ENCODE measurements at places on chromosomes 1 and 21.

DNA sequence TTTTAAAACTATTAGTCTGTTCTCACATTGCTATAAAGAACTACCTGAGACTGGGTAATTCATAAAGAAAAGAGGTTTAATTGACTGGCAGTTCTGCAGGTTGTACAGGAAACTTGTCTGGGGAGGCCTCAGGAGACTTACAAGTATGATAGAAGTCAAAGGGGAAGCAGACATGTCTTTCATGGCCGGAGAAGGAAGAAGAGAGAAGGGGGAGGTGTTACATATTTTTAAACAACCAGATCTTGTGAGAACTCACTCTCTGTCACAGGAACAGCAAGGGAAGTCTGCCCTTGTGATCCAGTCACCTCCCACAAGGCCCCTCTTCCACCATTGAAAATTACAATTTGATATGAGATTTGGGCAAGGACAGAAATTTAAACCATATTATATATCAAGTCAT is 55.9 kb downstream of the CLIC4 start:
- no peak for DNase-seq

GRCh38 chr1:45381243-45381642 is 41.0 kb upstream of the MUTYH start:
- no peak for DNase-seq

DNA sequence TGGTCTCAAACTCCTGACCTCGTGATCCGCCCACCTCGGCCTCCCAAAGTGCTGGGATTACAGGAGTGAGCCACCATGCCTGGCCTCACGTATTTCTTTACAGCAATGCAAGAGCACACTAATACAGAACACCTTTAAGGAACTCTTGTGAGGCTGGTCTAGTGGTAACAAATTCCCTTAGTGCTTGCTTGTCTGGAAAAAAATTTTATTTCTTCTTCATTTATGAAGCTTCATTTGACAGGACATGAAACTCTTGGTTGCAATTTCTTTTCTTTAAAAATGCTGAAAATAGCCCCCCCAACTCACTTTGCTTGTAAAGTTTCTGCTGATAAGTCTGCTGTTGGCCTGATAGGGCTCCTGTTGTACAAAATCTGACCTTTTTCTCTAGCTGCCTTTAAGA is 248.8 kb downstream of the SMYD3 start:
- DNase-seq = no peak

DNA sequence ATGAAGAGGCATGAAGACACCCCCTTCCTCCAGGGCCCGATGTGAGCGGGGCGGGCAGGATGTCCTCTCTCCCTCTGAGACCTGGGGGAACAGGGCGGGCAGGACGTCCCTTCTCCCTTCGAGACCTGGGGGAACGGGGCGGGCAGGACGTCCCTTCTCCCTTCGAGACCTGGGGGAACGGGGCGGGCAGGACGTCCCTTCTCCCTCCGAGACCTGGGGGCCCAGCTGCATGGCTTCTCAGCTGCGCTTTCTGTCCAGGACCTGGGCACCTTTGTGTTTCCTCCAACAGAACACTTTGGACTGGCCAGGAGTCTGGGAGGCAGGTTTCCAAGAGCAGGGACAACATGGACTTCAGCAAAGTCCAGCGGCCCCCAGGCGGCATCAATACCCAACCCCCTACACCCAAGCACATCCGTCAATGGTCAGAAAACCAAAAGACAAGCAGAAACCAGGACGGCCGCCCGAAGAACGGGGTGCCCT is 30.8 kb upstream of the ADARB1 start:
- no peak for DNase-seq

GRCh38 chr1:220271706-220272046 is 577 bp downstream of the RAB3GAP2 start:
- DNase-seq = no peak

- DNase-seq = no peak
Observed at GRCh38 chr1:113269168-113269963, 120.9 kb upstream of the MAGI3 start.

DNA sequence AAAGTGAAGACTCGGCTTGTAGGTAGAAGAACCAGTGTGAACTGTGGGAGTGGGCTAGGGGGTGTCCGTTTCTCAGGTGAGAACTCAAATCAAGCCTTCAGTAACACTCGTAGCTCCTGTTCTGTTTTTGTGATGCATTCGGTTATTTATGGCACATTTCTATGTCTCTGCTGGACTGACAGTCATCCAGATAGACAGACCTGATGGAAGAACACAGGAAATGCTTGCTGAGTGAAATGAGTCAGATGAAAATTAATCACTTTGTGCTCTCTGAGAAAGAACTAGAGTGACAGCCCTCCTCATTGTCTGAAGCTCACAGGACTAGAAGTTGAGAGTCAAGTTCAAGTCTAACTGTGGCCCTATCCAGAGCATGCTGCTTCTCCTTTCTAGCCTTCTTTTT is 360.1 kb upstream of the PLXNA2 start:
- DNase-seq = no peak

- DNase-seq = no peak
Observed at GRCh38 chr21:38839328-38840286, 33.9 kb downstream of the ETS2 start.

- no peak for DNase-seq
Observed at GRCh38 chr1:145795257-145795881, 28.5 kb downstream of the RNF115 start.

DNA sequence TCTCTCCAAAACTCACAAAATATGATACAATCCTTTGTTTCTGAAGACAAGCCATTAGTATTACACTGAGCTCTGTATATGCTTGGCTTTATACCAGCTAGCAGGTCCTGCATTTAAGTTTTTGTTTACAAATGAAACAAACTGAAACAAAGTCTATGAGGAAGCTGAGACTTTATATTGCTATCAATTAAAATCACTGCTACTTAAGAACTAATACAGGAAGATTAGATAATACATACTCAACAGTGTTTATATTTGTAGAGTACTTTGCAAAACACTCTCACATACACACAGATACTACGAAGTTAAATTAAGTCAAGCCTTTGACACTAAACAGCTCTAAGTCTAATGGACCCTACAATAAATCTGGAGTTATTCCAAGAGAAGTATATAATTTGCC is 247.4 kb downstream of the CRB1 start:
- DNase-seq = no peak

GRCh38 chr1:53577761-53578100 is 118.5 kb downstream of the DMRTB1 start:
- DNase-seq = no peak

DNA sequence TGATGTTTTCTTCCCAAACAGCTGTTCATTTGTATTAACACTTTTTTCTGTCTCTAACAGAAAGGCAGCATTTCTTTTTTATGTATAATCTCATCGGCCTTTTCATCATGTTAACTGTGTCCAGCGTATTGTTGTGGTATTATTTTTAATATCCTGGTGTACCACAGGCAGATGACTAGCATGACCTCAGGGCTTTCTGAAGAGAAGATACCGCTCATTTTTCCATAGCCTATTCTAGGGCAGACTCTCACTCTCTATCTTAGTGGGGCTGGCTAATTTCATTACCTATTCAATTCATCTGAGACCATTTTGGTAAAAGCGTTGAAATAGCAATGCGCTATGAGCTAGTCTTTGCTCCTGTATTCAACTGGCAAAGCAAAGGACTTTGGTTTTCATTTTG is 209.9 kb downstream of the SDCCAG8 start:
- no peak for DNase-seq

DNA sequence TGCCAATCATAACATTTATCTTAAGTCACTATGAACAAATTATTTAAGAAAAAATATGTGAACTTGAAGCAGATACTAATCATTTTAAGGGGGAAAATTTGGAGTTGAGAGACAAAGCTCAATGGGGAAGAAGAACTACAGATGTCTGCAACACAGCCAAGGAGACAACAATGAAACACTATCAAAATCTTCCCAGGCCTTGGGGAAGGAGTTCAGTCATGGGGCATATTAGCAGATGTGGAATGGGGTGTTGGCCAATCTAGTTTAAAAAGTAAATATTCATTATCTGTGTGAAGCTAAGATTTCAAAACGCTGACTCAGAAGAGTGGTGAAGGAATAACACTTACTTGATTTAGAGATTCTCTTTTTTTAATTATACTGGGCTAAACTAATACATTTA is 671.6 kb upstream of the ZP4 start:
- DNase-seq = no peak

DNA sequence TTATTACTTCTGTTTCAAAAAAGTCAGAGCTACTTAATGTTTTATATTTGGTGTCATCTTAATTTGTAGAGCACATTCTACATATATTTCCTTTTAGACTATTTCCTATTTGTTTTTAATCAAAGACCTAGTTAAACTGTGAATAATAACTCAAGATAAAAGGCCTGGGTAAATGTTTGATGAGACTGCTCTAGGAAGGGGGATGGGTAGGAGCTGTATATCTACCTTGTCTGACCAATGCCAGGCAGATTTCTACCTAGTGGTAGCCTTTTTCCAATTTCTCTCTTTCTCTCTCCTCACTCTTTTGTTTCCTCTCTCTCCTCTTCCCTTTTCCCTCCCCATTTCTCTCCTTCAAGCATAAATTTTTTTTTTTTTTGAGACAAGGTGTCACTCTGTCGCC is 31.9 kb upstream of the IVNS1ABP start:
- DNase-seq = no peak

DNA sequence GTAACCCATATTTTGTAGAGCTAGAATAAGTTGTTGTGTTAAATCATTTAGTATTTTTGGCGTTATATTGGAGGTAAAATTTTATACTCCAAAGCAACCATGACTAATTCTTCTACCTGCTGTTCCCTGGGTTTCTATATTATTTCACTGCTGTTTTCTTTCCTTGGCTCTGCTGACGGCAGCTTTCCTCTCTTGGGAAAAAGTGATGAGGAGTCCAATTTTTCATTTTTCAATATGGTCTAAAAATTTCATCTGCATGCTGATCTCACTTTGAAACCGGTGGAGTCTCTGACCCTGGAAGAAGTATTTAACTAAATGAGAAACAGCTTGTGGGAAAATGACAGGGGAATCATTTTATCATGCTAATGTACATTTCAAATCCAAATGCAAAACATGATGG is 110.2 kb downstream of the IFI44 start:
- DNase-seq = no peak

- DNase-seq = no peak
Observed at GRCh38 chr1:26045722-26046245, at the start of gene SLC30A2. Gene SLC30A2, minus strand, starts transcription at chr1:26046118. Its CDS starts 222 bp downstream, at chr1:26045896.

DNA sequence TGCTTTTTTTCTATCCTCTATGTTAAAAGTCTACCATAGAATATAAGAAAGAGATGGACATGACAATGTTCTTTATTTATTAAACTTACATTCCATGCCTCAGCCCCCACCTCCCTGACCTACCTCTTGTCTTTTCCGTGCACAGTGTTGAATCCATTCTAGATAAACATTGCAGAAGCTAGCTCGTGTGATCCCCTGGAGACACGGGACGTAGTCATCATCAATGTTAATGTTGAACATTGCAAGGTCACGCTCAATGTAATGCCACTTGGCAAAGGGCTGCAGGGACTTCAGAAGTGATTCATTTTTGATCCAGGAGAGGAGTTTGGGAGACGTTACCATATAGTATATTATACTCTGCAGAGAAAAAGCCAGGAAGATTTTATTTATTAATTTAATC is 66.4 kb downstream of the NTPCR start:
- no peak for DNase-seq

- no peak for DNase-seq
Observed at GRCh38 chr1:70465911-70466310, 54.8 kb downstream of the CTH start.

GRCh38 chr1:98704971-98705370 is 43.5 kb downstream of the SNX7 start:
- no peak for DNase-seq

DNA sequence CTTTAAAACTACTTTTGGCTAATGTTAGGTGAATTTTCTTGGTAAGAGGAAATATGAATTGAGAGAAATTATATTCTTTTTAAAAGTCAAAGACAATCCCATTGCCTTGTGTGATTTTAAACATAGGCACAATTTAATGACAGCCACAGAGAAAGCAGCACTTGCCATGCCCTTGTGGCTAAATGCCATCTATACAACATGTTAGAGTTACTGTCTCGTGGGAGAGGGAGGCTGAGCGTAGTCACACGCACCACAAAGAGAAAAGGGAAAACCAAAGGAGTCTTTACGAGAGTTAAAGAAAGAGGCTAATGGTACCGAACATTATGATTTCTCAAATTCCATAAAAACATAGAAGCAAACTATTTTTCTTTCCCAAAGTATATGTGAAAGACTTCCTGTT is 537.9 kb downstream of the PTPRC start:
- DNase-seq = no peak

GRCh38 chr1:231188768-231189167 is 26.9 kb downstream of the TRIM67 start:
- DNase-seq = no peak

DNA sequence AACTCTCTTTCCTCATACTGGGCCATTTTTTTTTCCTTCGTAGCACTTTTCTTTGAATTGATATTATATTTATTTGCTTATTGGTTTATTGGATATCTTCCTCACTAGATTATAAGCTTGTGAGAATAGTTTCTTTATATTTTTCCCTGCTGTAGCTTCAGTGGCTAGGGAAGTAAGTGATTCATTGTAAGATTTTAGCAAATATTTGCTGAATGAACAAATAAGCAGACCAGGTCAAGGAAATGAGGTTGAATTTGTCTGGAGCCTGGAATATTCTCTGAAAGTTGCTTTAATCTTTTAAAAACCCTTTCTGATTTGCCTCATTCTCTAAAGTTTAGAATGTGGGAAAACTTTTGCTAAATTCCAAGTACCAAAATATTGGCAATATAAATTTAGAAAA is 80.2 kb downstream of the RABGAP1L start:
- no peak for DNase-seq

- DNase-seq = no peak
Observed at GRCh38 chr1:115604508-115604907, 37.3 kb upstream of the VANGL1 start.

- DNase-seq = no peak
Observed at GRCh38 chr1:218490406-218490922, 145.3 kb downstream of the TGFB2 start.

GRCh38 chr1:209751627-209752231 is 4.1 kb upstream of the TRAF3IP3 start:
- no peak for DNase-seq
